ENCODE measurements at places on chromosomes 2 and 18.

DNA sequence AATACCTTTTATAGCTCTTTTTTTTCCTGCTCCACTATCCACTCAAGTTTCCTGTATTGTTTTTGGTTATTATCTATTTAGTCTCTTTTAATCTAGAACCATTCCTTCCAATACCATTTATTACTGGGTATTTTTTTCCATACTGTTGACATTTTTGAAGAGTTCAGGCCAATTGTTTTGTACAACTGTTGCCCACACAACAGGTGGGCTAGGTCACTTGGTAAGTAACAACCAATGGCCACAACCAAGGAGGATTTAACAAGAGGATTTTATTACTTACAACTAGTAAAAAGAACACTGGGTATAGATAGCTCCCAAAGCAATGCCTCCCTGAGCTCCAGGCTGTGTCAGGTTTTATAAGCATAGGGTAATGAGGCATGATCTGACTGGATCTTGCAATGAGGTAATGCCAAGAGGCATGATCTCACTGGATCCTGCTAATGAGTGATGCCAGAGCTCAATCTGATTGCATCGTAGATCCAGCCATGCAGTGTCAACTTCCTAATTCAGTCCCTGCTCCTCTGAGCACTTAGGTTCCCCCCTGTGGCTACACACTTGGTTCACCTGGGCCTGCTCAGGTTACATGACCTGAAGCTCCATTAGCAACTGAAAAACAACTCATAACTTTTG, 7.1 kb upstream of the CEP68 start:
- DNase-seq = no peak

GRCh38 chr18:36471393-36471792, 173.9 kb downstream of the FHOD3 start:
- no peak for DNase-seq

DNA sequence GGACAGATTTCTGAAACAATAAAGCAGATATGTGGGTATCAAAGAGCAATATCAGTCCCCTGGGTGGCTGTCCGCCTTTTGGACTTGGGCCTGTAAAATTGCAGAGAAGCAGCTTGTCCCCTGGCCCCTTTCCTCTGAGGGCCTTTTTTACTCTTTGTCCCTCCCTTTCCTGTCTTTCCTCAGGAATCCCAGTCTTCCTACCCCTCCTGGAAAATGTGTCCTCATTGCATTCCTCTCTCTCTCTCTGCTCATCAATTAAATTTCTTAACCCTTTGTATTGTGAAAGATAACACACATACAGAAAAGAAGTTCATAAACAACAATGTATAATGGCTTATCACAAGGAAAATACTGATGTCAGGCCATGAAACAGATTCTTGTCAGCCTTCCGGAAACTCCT, 3.0 kb upstream of the GRB14 start:
- no peak for DNase-seq

DNA sequence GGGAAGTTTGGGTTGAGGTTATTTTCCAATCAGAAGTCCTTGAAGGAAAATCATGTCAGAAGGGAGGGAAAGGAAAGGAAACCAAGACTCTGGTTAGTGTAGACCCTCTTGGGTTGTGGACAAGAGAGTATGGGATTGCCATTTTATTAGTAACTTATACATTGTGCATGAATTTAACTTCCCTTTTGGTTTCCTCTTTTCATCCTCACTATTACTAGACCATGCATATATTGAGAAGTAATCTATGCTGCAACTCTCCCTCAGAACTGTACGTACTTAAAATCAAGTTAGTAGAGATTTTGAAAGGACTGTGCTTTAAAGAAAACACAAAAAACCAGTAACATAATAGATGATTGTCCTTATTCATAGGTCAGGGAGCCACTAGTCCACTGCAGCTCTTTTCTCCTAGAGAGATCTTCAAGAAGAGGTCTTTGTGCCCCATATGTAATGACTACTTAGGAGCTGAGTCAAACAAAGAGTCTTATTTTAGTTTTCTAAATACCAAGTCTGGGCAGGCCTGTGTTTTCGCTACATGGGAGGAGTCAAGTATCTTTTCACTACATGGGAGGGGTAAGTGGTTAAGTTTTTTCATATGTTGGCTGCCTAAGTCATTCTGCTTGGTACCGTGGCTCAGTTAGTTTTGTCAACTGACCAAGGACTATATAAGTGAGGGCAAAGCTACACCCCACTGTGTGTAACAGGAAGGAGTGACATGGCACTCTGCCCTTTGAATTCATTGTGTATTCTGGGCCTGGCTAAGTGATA, 25.2 kb upstream of the FAM117B start:
- DNase-seq = no peak

- no peak for DNase-seq
These were observed 78.5 kb downstream of the UGGT1 start for GRCh38 chr2:128169497-128169896.

GRCh38 chr2:172049567-172050120, 35.7 kb upstream of the DLX1 start:
- DNase-seq = no peak

GRCh38 chr2:14776216-14776615, 143.7 kb downstream of the LRATD1 start:
- no peak for DNase-seq

- peak; percentile 62 for DNase-seq
These were observed 106.8 kb upstream of the SERPINE2 start for GRCh38 chr2:224145751-224146355.

Measured in astrocyte of the cerebellum (primary cell).